ENCODE measurements at places on chromosomes 16 and 17.
A peak's percentile ranks its signal among the peaks of the same experiment; 100 is the strongest.

GRCh38 chr17:49588726-49589576, 13.3 kb downstream of the NXPH3 start:
- DNase-seq = no peak

DNA sequence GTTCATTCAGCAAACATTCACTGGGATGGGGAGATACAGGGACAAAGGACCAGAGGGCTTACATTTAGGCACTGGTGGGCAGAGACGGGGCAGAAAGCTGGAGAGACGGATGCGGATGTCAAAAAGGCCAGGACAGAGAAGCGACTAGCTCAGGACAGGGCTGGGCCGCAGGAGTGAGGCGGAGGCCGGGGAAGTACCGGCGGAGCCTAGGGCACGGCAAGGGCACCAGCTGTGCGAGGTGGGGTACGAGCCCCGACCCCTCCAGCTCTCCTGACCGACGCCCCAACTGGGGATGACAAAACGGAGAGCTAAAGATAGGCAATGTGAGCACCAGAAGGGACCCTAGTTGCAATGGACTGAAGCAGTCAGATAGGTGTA, 3.9 kb upstream of the SGCA start:
- DNase-seq = no peak

DNA sequence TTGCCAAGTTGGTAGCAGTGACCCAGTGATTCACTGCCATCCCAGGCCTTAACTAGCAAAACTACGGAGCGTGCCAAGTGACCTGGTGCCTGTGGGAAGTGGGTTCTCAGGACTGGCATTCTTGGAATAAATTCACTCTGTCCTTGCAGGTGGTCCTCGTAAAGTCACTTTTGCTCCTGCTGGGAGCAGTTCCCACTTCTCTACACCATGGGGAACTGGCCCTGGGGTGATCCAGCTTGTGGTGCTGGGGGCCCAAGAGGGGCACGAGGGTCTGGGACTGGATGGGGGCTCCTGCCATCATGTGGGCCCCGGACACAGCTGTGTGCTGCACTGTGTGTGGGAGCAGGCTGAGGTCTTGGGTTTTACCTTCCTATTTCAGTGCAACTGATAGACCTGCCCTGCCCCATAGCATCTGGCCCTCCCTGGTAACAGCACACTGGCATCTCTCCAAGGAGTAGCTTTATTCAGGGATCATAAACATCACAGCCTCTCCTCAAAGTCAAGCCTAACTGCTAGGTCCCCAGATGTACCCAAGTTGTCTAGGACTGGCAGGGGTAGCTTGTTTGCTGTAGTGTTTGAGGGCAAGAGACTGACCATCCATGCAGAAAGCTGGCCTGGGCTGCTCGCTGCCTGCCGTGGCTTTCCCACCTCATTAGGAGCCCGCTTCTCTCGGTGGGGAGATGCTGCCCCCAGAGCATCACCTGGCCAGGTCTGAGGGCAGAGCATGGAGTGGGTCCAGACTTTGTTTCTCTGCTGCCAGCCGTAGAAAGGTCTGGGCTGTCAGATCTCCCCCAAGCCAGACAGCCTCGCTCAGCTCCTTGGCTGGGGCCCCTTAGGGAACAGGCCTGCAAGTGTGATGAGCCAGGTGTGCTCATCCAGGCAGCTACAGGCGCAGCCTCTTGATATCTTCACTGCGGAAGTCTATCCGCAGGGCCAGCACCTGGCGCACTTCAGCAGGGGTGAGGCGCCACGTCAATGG, 26.0 kb downstream of the FCSK start:
- no peak for DNase-seq

DNA sequence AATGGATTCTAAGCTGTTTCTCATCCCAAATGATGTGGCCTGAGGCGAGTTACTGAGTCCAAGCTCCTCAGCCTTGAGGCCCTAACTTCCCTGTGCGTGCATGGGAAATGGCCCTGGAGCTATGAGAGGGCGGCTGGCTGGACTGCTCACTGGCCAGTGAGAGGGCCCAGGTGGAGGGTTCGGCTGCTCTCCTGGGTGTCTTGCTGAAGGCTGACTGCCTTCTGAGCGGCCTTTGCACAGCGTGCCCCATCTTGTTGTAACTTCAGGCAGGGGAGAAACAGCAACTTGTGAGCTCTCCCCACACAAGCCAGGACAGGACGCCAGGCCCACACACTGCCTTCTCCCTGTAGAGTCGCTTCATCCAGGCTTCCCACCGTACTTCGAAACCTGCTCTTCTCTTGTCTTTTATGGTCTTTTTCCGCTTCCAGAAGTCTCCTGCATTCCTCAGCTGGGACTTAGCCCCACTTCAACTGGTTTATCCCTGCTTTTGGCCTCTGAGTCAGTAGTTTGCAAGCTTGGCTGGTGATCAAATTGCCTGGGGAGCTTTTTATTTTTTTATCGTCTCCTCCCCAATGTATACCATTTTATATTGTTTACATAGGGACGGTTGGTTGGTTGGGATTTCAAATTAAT, 13.3 kb downstream of the CDH3 start:
- no peak for DNase-seq

GRCh38 chr17:8176197-8176940, at the start of gene TMEM107:
Gene TMEM107, minus strand, starts transcription at chr17:8176380. Its CDS starts 94 bp downstream, at chr17:8176286.
- peak; percentile 92 for DNase-seq

Measured in suppressor macrophage treated with lipopolysaccharide for 4 hours (primary cell).